Stimulated activated CD8-positive, alpha-beta memory T cell treated with anti-CD3 and anti-CD28 coated beads, Interleukin-4, amount 100 ng/mL, for 1 hour (primary cell): ENCODE measurements at places on chromosomes 12 and 14.

DNA sequence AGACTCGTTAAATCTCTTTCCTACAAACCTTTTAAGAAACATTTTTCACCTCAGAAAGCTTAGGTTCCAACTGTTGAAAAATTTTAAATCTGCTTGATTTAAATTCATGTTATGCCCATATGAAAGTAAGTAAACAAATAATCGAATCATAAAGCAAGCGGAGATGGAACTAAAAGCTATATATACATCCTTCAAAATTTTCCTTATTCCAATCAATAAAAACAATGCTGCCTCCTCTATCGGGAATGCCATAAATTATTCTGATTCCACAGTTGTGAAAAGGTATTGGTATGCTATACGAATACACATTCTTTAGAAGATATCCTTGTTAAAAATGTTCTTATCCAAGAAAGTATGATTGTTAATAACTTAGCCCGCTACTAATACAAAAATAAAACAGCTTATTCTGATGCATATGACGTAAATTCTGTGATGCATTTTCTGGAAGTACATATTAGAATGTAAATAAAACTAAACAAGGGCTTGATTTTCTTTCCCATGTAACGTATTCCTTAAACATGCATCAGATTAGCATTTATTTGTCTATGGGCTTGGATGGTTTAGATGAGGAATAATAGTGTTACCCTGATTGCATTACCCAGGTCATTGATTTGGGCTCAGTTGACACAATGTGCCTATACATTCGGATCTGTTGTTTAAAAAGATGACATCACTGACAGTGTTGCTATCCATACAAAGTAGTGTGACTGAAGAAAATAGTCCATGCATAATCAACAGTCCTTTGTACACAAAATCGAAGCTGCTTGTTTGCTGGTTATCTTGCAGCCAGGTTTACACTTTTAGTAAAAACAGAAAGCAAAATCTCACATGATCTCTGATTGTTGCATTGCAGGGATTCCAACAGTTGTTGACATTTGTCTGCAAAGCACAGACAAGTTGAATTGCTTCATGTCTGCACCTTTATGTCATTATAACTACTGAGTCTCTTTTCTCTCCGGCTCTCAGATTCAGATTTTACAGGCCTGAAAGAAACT is 656 bp upstream of the DTD2 start:
- no peak for DNase-seq

- no peak for DNase-seq
Observed at GRCh38 chr12:107306141-107306659, 212.9 kb upstream of the CRY1 start.

- no peak for DNase-seq
Observed at GRCh38 chr14:77032491-77032843, 4.0 kb upstream of the IRF2BPL start.

- no peak for DNase-seq
Observed at GRCh38 chr14:101018561-101019290, 115.2 kb upstream of the RTL1 start.

- DNase-seq: no peak
Observed at GRCh38 chr14:104968153-104968527, 10.0 kb downstream of the AHNAK2 start.

DNA sequence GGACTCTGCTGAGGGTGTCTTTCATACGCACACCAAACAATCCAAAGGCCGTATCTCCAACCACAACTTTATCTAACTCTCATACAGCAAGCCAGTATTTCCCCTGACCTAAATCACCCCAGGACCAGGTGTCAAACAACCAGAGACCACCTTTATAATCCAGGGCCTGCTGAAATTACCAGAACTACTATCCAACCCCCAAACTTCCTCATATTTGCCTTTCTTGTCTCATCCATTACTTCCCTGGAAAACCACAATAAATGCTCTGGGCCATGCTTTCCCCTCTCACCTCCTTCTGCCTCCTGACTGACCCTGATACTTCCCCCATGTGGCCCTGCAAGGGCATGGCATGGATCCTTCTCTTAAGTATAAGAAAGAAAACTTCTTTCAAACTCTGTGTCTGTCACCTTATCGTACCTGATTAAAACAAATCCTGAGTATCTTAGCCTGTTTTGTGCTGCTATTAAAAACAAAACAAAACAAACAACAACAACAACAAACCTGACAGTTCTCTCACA is 44.7 kb upstream of the CRACR2A start:
- no peak for DNase-seq

DNA sequence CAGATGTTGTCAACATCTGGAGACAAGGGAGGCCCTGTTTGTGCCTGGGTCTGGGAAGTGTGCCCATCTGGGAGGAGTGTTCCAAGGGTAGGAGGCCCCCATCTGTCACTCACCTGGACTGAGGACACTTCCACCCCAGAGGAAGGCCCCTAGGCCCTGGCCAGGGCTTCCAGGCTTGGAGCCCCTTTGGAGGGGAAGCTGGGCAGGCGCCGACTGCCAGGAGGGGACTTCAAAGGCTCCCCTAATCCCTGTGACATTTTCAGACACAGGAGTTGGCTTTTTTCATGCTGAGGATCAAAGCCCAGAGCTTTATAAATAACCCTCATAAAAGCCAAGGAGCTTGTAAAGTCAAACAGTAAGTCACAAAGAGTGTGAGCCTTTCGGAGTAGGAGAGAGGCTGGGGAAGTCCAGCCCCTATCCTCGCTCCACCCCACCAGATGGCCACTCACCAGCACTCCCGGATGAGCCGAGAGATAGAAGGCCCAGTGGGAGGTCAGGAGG is 17.6 kb upstream of the FAM222A start:
- no peak for DNase-seq

DNA sequence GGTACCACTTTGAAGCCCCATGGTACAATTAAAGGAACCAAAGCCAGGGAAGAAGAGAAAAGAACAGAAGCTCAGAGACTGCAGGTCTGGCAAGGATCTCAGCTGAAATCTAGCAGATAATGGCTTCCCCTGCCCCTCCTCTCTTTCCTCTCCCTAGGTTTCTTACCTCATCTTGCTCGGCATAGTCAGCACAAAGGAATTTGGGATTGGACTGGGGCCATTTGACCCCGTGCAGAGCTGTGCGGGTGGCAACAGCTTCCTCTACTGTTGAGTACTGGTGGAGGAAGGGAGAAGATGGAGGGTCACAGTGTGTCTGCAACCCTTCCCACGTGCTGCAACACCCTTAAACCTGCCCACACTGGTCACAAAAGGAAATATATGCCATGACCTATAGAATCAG is 4.7 kb upstream of the CDH24 start:
- no peak for DNase-seq

GRCh38 chr12:130339951-130340350 is 2.3 kb downstream of the PIWIL1 start:
- DNase-seq: no peak

DNA sequence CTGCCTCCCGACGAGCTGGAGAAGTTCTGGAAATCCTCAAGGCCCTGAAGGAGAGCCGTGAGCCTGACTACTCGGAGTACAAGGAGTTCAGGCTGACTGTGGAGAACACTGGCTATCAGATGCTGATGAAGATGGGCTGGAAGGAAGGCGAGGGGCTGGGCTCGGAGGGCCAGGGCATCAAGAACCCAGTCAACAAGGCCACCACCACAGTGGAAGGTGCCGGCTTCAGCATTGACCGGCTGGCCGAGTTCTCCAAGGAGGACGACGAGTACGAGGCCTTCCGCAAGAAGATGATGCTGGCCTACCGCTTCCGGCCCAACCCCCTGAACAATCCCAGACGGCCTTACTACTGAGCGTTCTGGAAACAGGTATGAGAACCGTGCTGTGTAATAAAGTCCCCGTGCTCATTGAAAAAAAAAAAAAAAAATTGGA is 366.1 kb upstream of the ATXN7L3B start:
- no peak for DNase-seq

- DNase-seq: no peak
Observed at GRCh38 chr12:14403293-14403692, 37.8 kb downstream of the ATF7IP start.

DNA sequence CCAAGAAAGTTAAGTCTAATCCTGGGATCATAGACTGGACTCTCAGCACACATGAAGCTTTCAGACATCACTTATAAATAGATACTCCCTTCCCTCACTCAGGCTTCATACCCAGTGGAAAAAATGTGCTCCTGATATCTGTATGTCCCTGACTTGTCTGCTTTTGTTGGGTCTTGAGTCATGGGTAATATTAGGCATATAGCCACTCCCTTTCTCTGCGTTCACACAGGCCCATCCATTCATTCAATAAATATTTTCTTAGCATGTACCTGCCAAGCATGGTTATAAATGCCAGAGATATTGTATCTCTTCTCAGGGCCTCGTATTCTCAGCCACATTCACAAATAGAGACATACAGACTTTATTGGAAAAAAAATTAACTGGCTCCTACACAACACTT is 43.5 kb downstream of the COX16 start:
- DNase-seq: no peak

- no peak for DNase-seq
Observed at GRCh38 chr14:20499108-20499507, 6.2 kb upstream of the RNASE10 start.
